Tibial nerve (tissue), 4 donors: ENCODE measurements at places on chromosomes 5 and 9. TPM values are rescaled to one million over a fixed set of nuclear protein-coding genes. Genes with fewer than 3 reads are reported as not detected.
A peak's percentile ranks its signal among the peaks of the same experiment; 100 is the strongest.

SNAPC3 gene
- 28.8 TPM for total RNA-seq

DRD1 gene
- total RNA-seq = not detected

MEGF9 gene
- total RNA-seq = 85.5 TPM

GRCh38 chr5:53160895-53161294, 51.3 kb upstream of the MOCS2 start:
- DNase-seq = no peak

DNA sequence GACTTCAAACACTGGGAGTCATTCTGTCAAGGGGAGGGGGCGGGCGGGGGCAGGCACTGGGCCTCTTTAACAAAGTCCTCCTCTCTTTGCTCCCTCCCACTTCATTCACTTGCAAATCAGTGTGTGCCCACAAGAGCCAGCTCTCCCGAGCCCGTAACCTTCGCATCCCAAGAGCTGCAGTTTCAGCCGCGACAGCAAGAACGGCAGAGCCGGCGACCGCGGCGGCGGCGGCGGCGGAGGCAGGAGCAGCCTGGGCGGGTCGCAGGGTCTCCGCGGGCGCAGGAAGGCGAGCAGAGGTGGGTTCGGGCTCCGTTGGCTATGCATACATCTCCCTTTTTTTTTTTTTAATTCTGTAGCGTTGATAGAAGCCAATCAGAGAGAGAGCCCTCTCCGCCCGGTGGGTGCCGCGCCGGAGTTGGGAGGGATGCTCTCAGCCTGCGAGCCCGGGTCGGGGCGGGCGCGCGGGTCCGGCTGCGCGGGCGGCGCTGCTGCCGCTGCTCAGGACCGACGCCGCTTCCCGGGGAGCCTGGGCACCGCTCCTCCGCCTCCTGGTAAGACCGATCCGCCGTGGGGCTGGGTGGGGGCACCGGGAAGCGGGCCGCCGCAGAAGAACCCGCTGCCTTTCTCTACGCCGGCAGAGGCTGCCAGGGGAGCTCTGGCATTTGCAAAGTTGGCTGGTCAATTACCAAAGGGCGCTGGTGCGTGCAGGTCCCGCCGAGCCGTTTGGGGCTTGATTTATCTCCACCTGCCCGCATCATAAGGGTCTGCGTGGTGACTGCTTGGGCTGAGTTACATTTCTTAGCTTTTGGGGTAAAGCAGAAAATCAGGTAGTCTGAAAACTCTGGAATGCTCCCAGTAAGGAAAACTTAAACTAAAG, at the start of gene CDH6:
TSS of gene CDH6 (plus strand) at position 96 of the 877 bp plus-strand sequence. CDS start 73,788 bp downstream, outside the sequence.
- DNase-seq = no peak

DNA sequence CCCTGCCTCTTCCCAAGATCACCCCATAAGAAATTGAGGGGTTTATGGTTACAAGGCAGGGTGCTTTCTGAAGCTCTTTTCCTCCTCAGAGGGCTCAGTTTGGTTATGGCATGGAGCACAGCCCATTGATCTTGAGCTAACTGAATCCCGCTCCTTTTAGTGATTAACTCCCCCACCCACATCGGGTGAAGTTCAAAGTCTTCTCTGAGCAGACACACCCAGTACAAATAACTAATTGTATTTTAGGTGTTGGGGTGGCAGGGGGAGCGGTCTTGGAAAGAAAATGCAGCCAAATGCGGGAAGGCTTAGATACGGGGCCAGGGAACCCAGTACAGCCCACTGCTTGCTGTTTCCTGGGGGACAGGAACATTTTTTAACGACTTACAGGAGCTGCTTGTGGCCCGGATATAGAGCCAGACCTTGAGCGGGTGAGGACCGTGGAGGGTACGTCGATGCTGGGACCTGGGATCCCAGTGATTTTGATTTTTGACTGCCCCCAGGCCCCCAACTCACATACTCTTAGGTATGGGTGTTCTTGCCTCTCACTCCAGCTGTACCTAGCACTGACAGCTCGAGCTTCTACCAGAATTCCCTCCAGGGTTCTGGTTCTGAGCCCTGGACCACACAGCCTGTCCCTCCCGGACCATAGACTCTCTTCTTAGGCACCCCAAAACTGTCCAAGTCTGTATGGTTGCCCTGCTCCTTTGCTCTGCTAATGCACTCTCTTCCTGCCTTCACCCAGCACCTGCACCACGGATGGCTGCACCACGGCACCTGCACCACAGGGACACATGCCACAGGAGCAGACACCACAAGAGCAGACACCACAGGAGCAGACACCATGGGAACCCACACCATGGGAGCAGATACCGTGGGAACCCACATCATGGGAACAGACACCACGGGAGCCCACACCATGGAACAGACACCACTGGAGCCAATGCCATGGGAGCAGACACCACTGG, 18.3 kb upstream of the RXRA start:
- no peak for DNase-seq

DNA sequence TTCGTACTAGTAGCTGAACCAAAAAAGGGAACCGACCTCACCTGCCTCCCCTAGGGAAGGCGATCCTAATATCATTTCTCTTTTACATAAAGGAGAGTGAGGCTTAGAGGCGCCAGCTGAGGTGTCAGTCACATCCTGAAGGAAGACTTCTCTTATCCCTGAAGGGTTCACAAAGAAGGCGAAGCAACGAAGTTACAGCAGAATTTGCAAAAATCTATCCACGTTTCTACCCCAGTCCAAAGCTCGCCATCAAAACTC, 598 bp upstream of the KIAA1191 start:
- no peak for DNase-seq

BHMT2 gene
- 63.4 TPM for total RNA-seq

CER1 gene
- 1.5 TPM for total RNA-seq

GRCh38 chr5:1124205-1125029, 12.6 kb upstream of the SLC12A7 start:
- no peak for DNase-seq

GRCh38 chr9:108444400-108445358, 411.1 kb downstream of the ACTL7B start:
- DNase-seq = peak; percentile 14

DNA sequence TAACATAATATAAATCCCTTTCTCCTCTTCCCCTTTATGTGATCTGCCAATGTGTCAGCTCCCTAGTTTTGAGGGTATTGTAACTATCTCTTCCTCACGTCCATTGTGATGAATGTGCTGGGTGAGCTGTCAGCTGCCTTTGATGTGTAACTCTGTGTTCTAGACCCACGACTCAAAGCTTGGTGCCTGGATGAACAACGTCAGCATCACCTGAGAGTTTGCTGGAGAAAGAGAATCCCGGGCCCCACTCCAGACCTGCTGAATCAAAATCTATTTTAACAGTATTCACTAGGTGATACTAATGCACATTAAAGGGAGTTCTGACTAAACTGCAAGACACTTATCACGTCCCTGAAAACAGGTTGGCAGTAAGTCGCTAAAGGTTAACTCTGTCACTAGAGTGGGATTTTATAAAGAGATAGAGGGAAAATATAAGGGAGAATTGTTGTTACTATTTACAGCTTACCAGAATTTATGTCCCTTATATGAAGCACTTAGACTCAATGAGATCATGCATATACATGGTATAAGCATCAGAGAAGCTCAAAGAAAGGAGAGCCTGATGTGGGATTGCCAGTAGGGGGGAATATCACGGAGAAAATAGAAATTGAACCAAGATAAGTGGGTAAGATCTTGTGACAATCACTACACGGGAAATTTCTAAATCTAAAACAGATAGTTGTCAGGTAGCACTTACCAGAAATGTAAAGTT, 423.8 kb upstream of the SLC30A5 start:
- DNase-seq = no peak

PCDHGA8 gene
- 7.5 TPM for total RNA-seq

CDC20B gene
- not detected for total RNA-seq

DNA sequence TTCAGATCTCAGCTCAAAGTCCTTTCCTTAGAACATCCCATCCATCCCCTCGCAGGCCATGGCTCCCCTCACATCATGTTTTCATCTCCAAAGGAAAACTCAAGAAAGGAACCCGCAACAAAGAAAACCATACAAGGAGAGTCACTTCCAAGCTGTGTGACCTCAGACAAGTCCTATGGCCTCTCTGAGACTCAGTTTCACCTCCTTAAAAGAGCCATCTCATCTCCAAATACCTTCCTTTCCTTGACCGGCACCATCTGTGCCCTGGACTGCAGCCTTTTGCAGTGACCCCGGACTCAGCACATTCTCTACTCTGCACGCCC, 10.7 kb downstream of the CORO2A start:
- DNase-seq = no peak

GRCh38 chr9:105171589-105171988, 72.9 kb upstream of the SLC44A1 start:
- no peak for DNase-seq
